ENCODE measurements at places on chromosomes 12 and 14. TPM values are rescaled to one million over a fixed set of nuclear protein-coding genes. Genes with fewer than 3 reads are reported as not detected.

GRCh38 chr12:100472325-100472724 lies 1.3 kb upstream of the NR1H4 start:
- H3K27ac ChIP-seq: no peak overlapping the region
- no peaks in the 10 kb centered on the region for H3K36me3 ChIP-seq
- H3K4me1 ChIP-seq: no peaks in the 10 kb centered on the region
- H3K4me3 ChIP-seq: no peak overlapping the region
- no peak for DNase-seq
- peaks cover 73% of the 10 kb centered on the region for H3K27me3 ChIP-seq

The TRHDE gene
- 17.7 TPM for total RNA-seq

DNA sequence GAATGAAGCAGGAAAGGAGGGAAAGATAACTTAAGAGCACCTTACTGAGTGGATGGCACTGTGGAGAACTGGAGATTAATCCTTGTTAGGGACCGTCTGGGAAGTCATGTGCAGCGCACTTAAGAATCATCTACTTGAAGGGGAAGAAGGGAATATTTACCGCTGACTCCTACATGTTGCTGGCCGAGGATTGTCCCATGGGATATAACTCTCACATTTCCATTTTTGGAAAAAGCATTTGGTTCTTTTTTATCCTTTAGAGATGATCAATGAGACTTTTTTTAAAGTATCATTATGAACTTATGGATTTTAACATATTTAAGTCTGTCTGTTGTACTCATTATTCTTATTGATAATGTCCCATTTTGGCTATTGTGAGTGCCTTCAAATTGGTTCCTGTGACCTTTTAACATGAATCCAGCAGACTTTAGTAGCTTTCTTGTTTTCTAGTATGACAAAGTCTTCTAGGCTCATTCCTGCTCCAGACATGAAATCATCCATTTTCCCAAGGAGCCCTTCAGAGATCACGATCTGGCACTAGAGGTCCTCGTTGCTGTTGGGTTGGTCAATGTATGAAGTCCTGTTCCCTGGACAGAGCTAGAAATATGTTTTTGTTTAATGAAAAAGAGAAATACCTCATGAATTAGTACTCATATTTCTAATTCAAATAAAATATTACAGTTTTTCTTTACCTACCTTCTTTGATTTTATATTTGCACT lies 20.2 kb upstream of the FAM234B start:
- H3K36me3 ChIP-seq: no peaks in the 10 kb centered on the region
- H3K27ac ChIP-seq: no peak overlapping the region
- no peaks in the 10 kb centered on the region for H3K4me1 ChIP-seq

The RDH12 gene
- not detected for total RNA-seq

GRCh38 chr12:16093825-16094224 lies 182.7 kb downstream of the DERA start:
- DNase-seq: no peak
- H3K27ac ChIP-seq: no peak overlapping the region
- no peaks in the 10 kb centered on the region for H3K4me1 ChIP-seq
- H3K27me3 ChIP-seq: no peaks in the 10 kb centered on the region
- H3K4me3 ChIP-seq: no peak overlapping the region

- no peaks in the 10 kb centered on the region for H3K27me3 ChIP-seq
- no peak overlapping the region for H3K27ac ChIP-seq
- peaks cover 21% of the 10 kb centered on the region for H3K36me3 ChIP-seq
- H3K4me3 ChIP-seq: no peak overlapping the region
- no peak for DNase-seq
- H3K4me1 ChIP-seq: no peaks in the 10 kb centered on the region
Measured at GRCh38 chr14:36293824-36294223, 26.6 kb downstream of the MBIP start.

GRCh38 chr14:103450416-103450815 lies 65.2 kb downstream of the MARK3 start:
- H3K27me3 ChIP-seq: no peaks in the 10 kb centered on the region
- DNase-seq: no peak
- H3K4me3 ChIP-seq: no peak overlapping the region
- no peak overlapping the region for H3K27ac ChIP-seq
- H3K36me3 ChIP-seq: peaks cover 14% of the 10 kb centered on the region

DNA sequence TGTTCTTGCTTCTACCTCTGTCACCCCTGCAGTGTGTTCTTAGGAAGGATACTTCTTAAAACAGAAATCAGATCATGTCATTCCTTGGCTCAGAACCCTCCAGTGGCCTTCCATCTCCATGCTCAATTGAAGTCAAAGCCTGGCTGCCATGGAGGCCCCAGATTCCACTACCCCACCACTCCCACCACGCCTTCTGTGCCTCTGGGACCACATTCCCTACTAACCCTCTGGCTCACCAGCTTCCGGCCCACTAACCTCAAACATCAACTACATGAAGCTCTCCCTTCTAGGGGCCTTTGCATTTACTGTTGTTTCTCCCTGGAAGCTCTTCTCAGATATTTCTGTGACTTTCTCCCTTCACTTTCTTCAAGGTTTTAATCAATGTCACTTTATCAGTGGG lies 76.1 kb upstream of the REP15 start:
- 0 out of 2 replicates have a peak overlapping the region, but pooled peaks have one; percentile 2 for H3K27ac ChIP-seq
- H3K27me3 ChIP-seq: no peaks in the 10 kb centered on the region
- no peak overlapping the region for H3K4me3 ChIP-seq
- DNase-seq: no peak

DNA sequence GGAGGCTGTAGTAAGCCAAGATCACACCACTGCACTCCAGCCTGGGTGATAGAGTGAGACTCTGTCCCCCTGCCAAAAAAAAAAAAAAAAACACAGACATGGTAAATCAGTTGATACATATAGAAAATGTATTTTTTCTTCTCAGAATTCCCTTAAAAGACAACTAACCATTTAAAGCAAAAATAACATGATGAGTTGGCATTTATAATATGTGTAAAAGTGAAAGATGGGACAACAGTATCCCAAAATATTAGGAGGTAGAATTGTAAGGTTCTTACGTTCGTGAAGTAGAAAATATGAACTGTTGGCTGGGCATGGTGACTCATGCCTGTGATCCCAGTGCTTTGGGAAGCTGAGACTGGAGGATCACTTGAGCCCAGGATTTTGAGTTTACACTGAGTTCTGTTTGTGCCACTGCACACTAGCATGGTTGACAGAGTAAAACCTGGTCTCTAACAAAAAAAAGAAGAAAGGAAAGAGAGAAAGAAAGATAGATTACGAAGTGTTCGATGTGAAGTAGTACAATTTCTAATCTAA lies 296.7 kb downstream of the FBXL14 start:
- no peaks in the 10 kb centered on the region for H3K27me3 ChIP-seq
- H3K27ac ChIP-seq: no peak overlapping the region
- H3K4me3 ChIP-seq: no peak overlapping the region
- peaks cover 9% of the 10 kb centered on the region for H3K4me1 ChIP-seq
- DNase-seq: no peak

- no peaks in the 10 kb centered on the region for H3K36me3 ChIP-seq
- H3K27me3 ChIP-seq: no peaks in the 10 kb centered on the region
- peak overlapping the region; percentile 47 for H3K4me3 ChIP-seq
- peak overlapping the region; percentile 96 for H3K27ac ChIP-seq
Measured at GRCh38 chr12:116320791-116321217, 43.3 kb upstream of the MED13L start.

- H3K27ac ChIP-seq: no peak overlapping the region
- peaks cover 6% of the 10 kb centered on the region for H3K36me3 ChIP-seq
- no peak for DNase-seq
- H3K4me1 ChIP-seq: no peaks in the 10 kb centered on the region
Measured at GRCh38 chr12:55946553-55946952, 15.6 kb downstream of the DGKA start.

DNA sequence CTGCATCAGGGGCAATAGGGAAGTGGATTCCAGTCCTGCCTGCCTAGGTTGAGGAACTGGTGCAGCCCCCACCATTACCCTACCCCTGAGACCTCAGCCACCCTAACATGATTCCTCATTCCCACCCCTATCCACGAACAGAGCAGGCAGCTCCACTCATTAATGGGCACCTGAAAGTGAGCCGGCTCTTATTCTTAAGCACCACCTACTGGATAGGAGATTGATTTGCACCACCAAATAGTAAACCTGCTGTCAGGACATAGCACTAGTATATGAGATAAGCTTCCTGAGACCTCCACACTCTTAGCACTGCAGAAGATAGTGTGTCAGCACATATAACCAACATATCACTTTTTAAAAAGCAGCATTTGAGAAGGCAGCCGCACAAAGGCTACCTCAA lies 573.2 kb downstream of the SOX5 start:
- H3K4me3 ChIP-seq: no peak overlapping the region
- H3K4me1 ChIP-seq: no peaks in the 10 kb centered on the region
- DNase-seq: no peak

The SCFD1 gene
- total RNA-seq: 72.3 TPM

- no peak overlapping the region for H3K27ac ChIP-seq
- H3K4me1 ChIP-seq: no peaks in the 10 kb centered on the region
- H3K27me3 ChIP-seq: no peaks in the 10 kb centered on the region
- H3K4me3 ChIP-seq: no peak overlapping the region
- no peaks in the 10 kb centered on the region for H3K36me3 ChIP-seq
- no peak for DNase-seq
Measured at GRCh38 chr12:118694128-118694775, 287.1 kb upstream of the SRRM4 start.

The RNASE1 gene
- total RNA-seq: 0.51 TPM

GRCh38 chr12:46177837-46178608 lies 90.8 kb downstream of the SLC38A1 start:
- no peaks in the 10 kb centered on the region for H3K36me3 ChIP-seq
- DNase-seq: no peak
- no peaks in the 10 kb centered on the region for H3K27me3 ChIP-seq
- no peak overlapping the region for H3K27ac ChIP-seq
- H3K4me1 ChIP-seq: no peaks in the 10 kb centered on the region
- no peak overlapping the region for H3K4me3 ChIP-seq

GRCh38 chr14:27890259-27890658 lies 876.3 kb upstream of the FOXG1 start:
- H3K27me3 ChIP-seq: no peaks in the 10 kb centered on the region
- no peaks in the 10 kb centered on the region for H3K4me1 ChIP-seq
- no peak for DNase-seq
- no peaks in the 10 kb centered on the region for H3K36me3 ChIP-seq

The BCL2L14 gene
- not detected for total RNA-seq

DNA sequence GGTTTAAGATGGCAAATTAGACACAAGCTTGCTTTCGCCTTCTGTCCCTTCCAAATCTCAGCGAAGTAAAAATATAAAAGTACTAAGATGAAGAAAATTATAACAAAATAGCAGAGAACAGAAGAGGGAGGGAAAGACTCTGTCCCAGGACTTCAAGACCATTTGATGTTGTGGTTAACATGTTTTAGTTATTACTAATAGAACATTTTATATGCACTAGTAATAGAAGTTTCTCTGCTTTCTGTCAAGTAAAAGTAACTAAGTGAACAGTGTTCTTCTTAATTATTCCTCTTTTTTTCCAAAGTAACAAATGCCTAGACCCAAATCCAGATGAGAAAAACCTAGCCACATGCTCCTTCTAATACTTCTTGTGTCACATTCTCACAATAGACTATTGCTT lies 85.1 kb upstream of the DAAM1 start:
- H3K27ac ChIP-seq: no peak overlapping the region
- peaks cover 47% of the 10 kb centered on the region for H3K27me3 ChIP-seq
- H3K36me3 ChIP-seq: no peaks in the 10 kb centered on the region
- no peak overlapping the region for H3K4me3 ChIP-seq
- H3K4me1 ChIP-seq: peaks cover 5% of the 10 kb centered on the region

- H3K27me3 ChIP-seq: no peaks in the 10 kb centered on the region
- no peak overlapping the region for H3K4me3 ChIP-seq
- no peak overlapping the region for H3K27ac ChIP-seq
- no peaks in the 10 kb centered on the region for H3K36me3 ChIP-seq
Measured at GRCh38 chr12:49683599-49684309, 23.5 kb downstream of the FMNL3 start.

DNA sequence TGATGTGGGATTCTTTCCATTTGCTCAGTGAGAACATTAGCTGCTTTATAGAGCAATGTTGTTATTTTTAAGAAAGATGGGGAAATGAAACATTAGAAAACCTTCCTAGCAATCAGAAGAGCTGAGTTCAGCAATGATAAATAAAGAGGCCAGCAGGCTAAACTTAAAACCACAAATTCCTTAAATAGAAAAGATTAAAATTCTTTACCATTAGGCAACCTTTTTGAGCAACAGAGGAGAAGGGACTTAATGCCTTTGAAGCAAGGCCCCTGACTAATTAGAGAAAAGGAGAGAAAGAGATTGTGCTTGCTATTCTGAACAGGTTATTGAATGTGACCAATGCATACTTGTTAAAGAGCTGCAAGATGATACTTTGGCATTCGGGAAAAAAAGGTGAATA lies 160.8 kb upstream of the LMO3 start:
- DNase-seq: no peak
- no peaks in the 10 kb centered on the region for H3K36me3 ChIP-seq
- H3K27me3 ChIP-seq: peaks cover 6% of the 10 kb centered on the region
- H3K4me1 ChIP-seq: no peaks in the 10 kb centered on the region

The OSGEP gene
- 57.7 TPM for total RNA-seq

GRCh38 chr14:101715210-101716076 lies 46.1 kb upstream of the PPP2R5C start:
- peaks cover 3% of the 10 kb centered on the region for H3K4me1 ChIP-seq
- H3K36me3 ChIP-seq: no peaks in the 10 kb centered on the region
- no peak for DNase-seq
- H3K4me3 ChIP-seq: no peak overlapping the region
- H3K27me3 ChIP-seq: no peaks in the 10 kb centered on the region

The TMEM132C gene
- total RNA-seq: not detected

The P2RX2 gene
- not detected for total RNA-seq

DNA sequence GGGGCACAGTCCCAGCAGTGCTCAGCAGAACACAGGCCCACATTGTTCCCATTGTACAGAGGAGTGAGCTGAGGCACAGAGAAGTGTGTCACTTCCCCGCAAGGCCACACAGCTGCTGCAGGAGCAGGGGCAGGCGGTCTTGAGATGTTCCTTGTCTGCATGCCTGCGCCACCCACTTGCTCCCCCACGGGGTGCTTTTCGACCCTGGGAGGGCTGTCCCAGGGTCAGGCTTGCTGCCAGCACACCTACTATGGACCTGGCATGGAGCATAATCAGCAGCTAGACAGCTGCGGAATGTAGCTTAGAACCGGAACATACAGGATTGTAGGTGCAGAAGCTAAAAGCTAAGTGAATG lies 7.8 kb upstream of the EP400 start:
- peaks cover 44% of the 10 kb centered on the region for H3K36me3 ChIP-seq
- no peak overlapping the region for H3K4me3 ChIP-seq
- no peaks in the 10 kb centered on the region for H3K27me3 ChIP-seq
- no peaks in the 10 kb centered on the region for H3K4me1 ChIP-seq
- DNase-seq: no peak
